Fibroblast of the aortic adventitia (primary cell): ENCODE measurements at places on chromosomes 6 and 20.

GRCh38 chr6:52566201-52566600, 10.7 kb downstream of the TRAM2 start:
- DNase-seq: no peak

GRCh38 chr6:118775381-118775780, 118.6 kb upstream of the ASF1A start:
- no peak for DNase-seq

DNA sequence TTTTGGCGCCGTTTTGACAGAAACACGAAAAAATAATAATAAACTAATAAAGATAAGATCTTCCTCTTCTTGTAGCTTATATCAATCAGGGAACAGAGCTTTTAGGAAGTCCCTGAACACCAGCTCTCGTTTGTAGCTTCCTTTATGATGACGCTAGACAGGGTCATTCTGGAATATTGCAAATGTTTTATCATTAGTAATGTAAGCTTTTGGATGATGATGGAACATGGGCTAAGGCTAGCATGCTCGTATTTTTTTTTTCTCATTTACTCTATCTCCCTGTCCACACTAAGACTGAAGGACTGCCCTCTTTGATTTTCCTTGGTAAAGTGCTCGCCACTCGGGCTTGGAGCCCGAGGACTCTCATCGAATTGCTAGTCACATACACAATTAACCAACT, 22.1 kb upstream of the POM121L2 start:
- DNase-seq: no peak

- peak; percentile 17 for DNase-seq
Measured at GRCh38 chr6:122790423-122791309, 1.6 kb downstream of the SMPDL3A start.

GRCh38 chr6:99143108-99143861, 195.5 kb upstream of the FBXL4 start:
- DNase-seq: no peak

DNA sequence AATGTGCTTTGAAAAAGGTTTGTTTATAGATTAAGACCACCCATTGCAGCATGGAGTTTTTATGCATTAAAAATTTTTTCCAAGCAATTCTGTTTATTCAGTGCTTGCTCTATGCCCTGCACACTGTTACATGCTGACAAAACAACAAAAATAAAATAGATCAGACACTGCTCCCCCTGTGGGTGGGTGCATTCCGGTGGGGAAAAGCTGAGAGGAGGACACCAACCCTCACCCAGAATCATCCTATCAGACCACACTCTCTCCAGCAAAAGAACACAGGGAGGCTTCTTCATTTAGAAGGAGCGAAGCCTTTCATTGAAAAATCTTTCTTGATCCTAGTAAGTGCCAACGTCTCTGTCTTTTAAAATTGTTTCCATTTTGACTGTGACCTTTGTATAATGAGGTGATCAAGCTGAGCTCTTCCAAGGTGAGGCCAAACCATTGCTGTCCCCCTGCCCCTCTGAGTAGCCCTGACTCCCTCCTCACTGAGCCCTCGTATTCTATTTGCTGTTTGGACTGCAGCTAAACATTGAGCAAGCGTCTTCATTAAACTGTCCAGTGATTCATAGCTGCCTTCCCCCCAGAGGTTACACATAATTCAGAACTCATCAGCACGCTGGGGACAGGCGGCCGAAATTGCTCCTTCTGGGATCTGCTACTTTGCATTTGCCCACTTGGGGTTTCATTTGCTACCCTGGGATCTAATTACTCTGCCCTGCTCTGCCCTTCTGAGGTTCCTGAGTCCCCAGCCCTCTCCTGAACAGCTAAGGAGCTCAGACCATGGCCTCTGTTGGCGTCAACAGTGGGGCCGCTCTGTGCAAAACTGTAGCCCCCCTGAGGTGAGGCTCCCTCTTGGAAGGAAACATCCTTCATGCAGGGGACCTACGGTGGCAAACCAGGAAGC, 102.4 kb downstream of the F13A1 start:
- DNase-seq: no peak

DNA sequence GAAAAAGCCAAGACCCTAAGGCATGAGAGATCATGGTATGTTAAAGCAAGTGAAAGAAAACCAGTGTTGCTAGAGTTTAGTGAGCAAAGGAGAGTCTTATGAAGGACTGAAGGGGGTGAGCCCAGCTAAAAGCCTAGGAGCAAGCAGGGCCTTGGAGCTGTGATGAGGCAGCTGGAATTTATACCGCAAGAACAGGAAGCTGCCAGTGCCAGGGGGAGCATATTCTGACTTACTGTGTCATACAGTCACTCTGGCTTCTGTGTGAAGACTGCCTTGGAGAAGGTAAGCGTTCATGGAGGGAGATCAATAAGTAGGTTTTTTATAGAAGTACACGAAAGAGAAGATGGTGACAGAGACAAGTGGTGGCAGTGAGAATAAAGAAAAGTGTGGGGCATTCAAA, 308.9 kb upstream of the THEMIS start:
- DNase-seq: peak; percentile 54

DNA sequence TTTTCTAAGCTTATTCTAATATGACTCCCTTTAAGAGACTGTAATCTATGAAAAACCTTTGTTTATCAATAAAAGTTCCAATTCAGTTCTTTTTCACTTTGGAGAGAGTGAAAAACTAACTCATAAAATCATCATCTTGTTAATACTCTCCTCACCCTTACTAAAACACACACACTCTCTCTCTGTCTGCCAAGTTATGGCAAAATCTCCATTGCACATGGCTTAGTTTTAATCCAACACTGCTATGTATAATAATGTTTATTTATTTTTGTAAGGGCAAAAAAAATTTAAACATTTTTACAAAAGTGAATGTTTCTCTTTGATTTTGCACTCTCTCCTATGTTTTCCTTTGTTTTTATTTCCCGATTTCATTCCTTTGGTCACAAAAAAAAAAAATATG, 253.2 kb downstream of the BMP7 start:
- DNase-seq: no peak

GRCh38 chr20:53165452-53165851, 193.3 kb downstream of the TSHZ2 start:
- no peak for DNase-seq

DNA sequence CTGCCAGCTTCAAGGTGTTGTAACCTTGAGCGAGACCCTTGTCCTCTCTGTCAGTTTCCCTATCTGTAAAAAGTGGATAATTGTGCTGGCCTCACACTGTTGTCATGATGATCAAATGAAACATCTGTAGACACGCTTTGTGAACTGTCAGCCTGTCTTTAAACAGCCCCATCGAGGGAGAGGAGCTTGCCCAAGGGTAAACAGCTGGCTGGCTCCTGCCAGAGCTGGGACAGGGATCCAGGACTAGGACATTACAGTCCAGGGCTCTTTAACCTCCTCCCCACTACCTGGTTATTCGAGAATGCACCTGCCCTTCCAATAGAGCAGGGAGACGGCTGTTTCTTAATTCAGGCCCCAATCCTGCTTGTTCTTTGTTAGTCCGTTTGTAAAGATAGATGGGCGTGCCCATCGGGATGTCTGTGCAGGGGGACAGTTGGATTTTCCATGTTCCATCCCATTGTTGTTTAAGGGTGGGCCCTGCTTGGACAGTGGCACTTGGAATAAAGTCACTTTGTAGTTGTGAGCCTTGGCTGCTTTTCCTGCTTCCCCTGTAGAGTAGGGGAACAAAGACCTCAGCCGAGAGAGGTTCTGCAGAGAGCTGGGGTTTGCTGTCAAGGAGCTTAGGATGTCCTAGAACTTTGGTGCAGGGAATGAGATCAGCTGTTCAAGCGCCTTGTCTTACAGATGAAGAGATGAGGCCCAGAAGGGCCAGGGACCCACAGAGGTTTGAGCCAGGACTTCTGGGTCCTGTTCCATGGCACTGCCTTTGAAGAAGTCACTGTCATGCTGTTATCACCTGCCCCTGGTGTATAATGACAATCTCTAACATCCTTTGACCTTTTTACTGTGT, 77.9 kb upstream of the MYL9 start:
- DNase-seq: no peak

GRCh38 chr6:21855811-21856455, 262.4 kb downstream of the SOX4 start:
- DNase-seq: no peak

DNA sequence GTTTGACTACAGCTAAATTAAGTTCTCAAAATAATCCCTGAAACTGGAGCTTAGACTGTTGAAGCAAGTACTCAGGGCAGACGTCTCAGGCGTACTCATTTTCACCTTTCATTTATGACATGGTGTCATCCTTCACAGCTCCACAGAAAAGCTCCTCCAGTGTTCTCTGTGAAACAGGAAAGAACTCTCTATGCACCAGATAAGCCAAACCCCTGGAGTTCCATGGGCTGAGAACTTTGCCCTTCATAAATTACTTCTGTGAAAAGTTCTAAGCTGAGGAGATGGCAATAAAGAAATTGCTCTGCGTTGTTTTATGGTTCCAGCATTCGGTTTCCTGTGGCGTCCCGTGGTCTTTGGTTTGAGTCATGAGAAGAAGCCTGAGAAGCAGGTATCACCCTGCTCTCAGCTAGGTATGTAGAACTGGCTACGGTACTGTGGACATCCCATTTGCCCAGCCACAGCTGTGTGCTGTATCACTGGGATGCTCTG, 20.2 kb upstream of the RREB1 start:
- no peak for DNase-seq

DNA sequence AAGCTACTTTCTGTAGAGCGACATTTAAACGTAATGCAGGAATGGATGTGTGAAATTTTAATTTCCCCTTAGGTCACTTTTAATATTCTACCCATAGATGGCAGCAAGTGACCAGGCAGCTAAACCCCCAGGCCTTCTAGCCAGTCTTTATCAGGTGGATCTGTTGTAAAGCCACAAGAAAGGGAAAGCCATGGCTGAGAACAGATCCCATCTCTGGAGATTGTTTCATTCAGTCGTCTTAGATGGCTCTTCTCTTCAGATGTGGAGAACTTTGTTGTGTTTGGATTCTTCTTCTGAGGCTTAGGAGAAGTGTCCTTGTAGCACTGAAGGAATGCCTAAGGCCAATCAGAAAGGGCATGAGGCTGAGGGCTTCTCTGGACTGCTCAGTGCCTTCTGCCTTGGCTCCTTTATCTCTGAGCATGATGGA, 15.8 kb upstream of the RNF182 start:
- DNase-seq: peak; percentile 81

DNA sequence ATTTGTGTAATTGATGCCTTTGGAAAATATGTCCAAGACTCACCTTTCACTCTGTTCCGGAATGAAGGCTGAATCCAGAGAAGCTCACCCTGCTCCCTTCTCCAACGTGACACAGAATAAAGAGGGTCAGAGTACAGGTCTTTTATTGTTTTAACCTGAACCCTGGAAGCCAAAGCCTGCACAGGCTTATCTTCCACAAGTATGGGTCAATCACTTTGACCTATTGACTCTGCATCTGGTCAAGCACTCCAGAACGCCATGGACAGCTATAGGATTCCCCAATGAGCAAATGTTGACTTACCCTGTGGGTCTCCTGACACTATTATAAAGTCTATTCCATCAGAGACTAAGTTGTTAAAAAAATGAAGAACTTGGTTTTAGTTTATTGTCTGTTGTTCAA, 158.4 kb upstream of the MYLIP start:
- DNase-seq: no peak
